Activated naive CD4-positive, alpha-beta T cell treated with Interleukin-2 at 50 U/mL for 16 hours (primary cell): ENCODE measurements at places on chromosomes 11 and 22.
A peak's percentile ranks its signal among the peaks of the same experiment; 100 is the strongest.

GRCh38 chr11:106507645-106508306 lies 430.3 kb downstream of the AASDHPPT start:
- DNase-seq = no peak

GRCh38 chr11:8586805-8587204 lies 7.2 kb downstream of the STK33 start:
- no peak for DNase-seq

GRCh38 chr11:119445850-119446249 lies 22.9 kb upstream of the THY1 start:
- DNase-seq = no peak

- no peak for DNase-seq
Observed at GRCh38 chr11:128182844-128183243, 404.5 kb downstream of the ETS1 start.

- no peak for DNase-seq
Observed at GRCh38 chr11:11252403-11252802, 100.6 kb downstream of the CSNK2A3 start.

DNA sequence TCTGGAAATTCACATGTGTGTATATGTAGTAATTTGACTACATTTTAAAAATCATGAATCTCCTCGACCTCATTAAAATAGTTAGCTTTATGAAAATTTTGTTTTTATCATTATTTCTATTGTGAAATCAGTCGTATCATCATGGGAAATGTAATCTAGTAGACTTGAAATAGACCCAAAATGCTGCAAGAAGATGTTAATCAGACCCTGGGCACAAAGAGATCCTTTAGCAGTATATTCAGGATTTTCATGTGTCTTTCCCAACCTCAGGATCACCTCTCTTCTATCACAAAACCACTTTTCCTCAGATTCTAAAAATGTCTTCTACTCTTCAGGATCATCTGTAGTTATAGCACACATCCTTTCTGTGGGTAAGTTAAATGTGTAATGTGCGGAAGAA lies 74.9 kb upstream of the ADSL start:
- no peak for DNase-seq

- peak; percentile 43 for DNase-seq
Observed at GRCh38 chr22:49961005-49961600, 531 bp downstream of the PIM3 start.

DNA sequence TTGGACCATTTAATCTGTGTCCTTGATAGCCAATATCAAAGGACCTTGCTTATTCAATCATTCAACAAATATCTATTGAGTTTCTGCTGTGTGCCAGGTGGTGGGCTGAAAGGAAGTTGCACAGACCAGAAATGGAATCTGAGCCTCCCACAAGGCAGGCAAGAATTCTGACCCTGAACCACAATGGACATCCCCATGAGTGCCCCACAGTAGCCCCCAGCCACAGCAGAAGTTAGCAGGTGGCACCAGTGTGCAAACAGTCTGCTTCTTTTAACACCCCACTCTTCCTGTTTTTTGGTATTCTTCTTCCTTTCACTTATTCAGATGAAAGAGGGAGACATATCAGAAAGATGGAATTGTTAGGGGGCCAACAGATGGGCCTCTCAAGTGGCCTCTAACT lies 12.2 kb upstream of the SERPING1 start:
- no peak for DNase-seq

DNA sequence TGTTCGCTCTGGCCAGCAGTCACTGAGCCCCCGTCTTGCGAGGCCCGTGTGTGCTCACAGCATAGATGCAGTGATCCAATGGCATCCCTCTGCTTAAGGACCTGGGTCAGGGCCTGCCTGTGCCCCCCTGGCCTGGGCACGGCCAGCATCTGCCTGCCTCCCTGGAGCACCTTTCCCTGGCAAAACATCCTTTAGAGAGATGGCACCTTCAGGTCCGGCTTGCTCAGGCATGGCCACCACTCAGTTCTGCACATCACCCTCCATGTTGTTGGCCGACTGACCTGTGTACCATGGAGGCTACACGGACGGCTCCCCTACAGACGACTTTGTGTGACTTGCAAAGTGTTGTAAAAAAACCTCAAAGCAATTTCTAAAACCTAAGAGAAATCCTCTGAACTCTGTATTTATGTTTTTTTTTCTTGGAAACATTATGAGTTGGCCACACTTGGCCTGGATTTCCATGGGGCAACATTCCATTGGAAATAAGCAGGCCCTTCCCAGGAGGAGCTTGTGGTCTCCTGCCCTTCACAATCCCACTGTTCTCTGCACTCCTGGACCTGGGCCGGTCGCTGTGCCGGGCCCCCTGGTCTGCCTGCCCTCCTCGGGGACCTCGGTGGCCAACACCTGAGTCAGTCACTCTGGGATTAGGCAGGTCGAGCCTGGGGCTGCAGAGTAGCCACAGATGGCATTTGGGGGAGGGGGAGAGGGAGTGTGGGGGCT lies 592.4 kb downstream of the TBC1D22A start:
- DNase-seq = no peak

- DNase-seq = no peak
Observed at GRCh38 chr11:112017538-112017937, 7.7 kb upstream of the DLAT start.

GRCh38 chr11:120489799-120490198 lies 21.7 kb upstream of the GRIK4 start:
- no peak for DNase-seq

DNA sequence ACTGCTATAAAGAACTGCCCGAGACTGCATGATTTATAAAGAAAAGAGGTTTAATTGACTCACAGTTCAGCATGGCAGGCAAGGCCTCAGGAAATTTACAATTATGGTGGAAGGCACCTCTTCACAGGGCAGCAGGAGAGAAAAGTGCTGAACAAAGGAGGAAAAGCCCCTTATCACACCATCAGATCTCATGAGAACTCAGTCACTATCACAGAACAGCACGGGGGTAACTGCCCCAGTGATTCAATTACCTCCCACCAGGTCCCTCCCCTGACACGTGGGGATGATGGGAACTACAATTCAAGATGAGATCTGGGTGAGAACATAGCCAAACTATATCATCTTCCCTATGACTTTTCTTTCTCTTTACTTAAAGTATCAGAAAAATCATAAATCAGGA lies 104.0 kb upstream of the SYN3 start:
- DNase-seq = no peak

DNA sequence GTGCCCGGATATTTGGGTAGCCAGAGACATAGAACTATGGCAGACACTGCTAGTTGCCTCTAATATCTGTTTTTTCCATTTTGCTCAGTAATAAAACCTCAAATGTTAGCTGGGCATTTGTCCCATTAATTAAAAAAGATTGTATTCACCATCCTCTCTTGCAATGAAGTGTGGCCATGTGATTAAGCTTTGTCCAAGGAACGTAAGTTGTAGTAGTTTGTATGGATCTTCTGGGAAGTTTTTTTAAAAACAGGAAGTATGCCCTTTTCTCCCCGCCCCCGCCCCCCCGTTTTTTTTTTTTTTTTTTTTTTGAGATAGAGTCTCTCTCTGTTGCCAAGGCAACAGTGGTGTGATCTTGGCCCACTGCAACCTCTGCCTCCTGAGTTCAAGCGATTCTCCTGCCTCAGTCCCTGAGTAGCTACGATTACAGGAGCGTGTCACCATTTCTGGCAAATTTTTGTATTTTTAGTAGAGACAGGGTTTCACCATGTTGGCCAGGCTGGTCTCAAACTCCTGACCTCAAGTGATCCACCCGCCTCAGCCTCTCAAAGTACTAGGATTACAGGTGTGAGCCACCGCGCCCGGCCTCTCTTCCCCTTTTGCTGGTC lies 1.7 kb upstream of the TMEM135 start:
- DNase-seq = no peak

DNA sequence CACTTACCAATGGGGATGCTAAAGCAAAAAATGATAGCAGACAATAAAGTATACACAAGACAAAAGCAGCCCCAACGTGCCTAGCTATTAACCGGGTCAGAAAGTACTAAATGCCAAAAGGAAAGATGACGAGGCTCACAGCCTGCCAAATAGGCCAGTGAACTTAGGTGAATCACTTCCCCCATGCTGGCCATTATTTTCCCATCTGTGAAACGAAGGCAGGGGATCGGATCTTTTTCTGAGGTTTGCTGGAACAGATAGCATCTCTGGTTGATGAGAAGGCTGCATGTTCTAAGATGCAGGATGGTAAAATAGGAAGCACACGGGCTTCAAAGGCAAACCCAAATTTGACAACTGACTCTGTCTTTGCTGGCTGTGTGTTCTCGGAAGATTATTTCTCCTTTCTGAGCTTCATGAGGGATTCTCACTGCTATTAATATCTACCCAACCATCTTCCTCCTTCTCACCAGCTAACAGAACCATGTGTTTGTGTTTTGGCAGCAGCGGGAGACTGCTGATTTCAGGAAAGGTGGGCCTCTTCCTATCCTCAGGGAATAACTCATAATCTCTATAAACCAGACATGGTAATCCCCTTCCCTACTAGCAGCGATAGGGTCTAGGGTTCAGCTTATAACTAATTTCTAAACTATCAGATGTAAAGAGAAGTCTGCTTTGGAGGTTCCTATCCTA lies 390.7 kb downstream of the LARGE1 start:
- DNase-seq = no peak

DNA sequence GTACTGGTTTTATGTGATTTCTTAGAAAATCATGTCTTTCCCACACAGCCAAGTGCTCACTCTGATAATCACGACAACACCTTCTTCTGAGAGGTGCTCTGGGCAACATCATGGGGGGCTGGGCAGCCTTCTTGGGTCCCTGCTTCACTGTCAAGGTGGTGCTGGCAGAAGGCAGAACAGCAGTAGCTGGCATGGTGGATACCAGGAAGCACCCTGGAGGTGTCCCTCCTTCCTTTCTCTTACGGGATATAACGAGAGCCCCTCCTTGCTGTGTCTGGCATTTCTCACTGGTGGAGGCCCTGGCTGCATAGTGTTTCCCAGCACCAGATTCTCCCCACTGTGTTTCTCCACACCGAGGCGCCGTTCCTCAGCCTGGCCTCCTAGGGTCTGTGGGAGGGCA lies 60.9 kb downstream of the SCN3B start:
- no peak for DNase-seq

DNA sequence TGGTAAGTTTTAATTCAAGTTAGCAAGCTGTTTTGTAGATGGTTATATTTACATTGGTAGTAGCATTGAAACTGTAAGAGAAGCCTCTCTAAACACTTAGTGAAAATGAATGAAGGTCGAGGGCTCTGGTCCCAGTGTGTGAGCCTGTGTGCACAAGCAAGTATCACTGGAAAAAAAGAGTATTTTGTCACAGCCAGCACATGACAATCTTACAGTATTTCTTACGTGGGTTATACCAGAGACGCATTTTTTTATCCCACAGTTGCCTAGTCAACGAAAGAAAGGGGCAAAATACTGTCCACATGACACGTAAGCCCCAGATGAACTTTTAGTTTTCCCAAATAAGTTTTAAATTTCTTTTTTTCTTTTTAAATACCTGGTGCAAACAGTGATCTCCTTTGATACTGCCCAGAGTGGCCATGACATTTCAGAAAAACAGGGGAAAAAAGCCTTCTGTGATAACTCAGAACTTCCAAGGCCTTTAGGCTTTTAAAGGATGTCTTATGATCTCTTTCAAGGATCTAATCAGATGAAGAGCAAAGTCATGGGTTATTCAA lies 23.5 kb downstream of the RAB38 start:
- DNase-seq = no peak

- no peak for DNase-seq
Observed at GRCh38 chr11:84607975-84608836, 1018.9 kb downstream of the DLG2 start.

DNA sequence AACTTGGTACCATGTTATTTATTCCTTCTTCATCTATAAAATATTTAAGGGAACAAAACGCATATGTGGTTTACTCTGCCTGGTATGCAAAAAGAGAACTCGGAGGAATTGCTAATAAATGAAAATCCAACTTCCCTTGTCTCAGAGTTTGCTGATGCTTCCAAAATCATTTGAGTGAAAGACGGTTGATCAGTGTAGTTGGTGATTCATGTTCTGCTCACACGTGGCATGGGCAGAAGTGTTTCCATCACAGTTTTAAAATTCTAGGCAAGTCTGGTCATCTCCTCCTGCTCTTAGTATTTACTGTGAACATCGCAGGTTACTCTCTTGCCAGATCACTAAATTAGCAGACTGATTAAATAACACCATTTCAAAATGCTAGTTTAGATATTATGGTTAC lies 11.9 kb upstream of the PARVB start:
- no peak for DNase-seq

GRCh38 chr11:44095506-44096359 lies at the start of gene EXT2:
Gene EXT2 (plus strand): TSS chr11:44095678. CDS start chr11:44107713, 12,035 bp downstream.
- peak; percentile 87 for DNase-seq

DNA sequence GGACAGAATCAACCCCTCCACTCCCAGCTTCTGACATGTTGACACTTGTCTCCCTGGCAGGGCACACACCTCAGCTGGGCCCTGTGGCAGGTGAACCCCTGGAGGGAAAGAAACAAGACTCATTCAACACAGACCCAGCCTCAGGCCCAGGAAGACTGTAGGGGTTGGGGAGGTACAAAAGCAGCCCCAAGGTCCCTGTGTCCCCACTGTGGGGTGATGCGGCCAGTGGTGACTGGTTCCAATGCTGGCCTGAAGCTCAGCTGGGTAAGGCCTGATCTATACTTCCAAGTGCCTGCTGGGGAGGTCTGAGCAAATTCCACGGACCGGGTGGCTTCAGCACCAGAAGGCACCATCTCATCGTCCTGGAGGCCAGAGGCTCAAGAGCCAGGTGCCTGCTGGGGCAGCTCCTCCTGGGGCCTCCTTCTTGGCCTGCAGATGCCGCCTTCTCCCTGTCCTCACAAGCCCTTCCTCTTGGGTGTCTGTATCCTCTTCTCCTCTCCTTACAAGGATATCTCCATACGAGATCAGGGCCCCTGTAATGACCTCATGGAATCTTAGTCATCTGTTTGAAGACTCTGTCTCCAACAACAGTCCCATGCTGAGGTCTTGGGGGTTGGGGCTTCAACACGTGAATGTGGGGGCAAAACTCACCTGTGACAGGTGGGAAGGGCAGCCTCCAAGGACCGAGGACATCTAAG lies 1492.1 kb downstream of the BRD1 start:
- DNase-seq = no peak

GRCh38 chr11:8025123-8025522 lies 38.0 kb downstream of the EIF3F start:
- no peak for DNase-seq

DNA sequence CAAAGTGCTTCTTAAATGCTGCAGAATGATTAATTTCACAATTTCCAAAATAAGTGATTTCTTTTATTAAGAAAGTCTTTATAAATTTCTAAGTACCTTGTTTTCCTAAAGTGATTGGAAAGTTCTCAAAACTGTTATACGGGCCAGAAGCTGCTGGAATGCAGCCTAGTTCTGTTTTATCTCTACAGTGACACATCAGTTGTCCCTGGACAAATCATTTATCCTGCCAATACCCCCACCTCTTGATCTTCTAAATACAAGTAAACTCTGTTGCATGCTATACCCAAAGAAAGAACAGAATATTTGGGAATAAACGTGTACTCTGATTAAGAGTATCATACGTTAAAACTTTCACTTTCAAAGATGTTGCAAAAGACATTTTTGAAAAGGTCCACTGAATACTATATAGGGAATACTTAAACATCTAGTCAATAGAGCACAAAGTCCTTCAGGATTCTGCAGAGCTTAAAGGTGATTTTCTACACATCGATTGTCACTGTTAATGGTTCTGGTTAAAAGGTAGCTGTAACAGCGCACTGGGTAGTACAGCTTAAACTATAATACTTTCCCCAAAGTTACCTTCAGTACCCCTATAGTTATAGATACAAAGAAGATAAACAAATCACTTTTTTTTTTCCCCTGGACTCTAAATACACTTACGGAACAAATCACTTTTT lies 92.1 kb upstream of the APOA1 start:
- no peak for DNase-seq

- peak; percentile 63 for DNase-seq
Observed at GRCh38 chr11:75706260-75706729, 11.3 kb upstream of the MOGAT2 start.

- no peak for DNase-seq
Observed at GRCh38 chr11:122910775-122911174, 28.2 kb downstream of the JHY start.
